ENCODE measurements at places on chromosomes 1 and 21.
A peak's percentile ranks its signal among the peaks of the same experiment; 100 is the strongest.

- DNase-seq: no peak
Observed at GRCh38 chr21:41199588-41199987, 31.6 kb downstream of the BACE2 start.

DNA sequence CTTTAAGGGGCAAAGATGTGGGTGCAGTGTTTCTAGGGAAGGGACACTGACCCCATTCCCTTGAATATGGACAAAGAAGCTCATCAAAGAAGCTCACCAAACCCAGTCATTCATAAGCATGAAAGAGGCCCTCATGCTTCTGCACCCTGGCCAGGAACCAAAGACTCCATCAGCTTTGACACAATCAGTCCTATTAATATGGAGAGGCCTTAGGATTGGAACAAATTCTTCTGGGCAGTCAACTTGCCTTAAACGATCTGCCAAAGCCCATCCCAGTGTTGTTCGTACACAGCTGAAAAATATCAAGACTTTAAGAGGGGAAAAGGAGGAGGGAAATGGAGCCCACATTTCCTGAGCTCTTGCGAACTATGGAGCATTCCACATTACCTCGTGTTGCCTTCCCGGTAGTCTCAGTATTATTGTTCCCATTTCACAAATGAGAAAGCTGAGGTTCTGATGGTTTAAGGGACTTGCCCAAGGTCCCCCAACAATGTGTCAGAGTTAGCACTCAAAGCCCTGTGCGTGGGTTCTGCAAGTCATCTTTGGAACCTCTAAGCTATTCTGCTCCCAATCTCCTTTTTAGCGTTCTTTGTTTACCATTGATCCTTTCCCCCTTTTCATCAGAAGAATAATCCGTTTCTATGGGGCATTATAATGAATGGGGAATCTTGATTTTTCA is 161.9 kb downstream of the ZBTB18 start:
- DNase-seq: no peak

DNA sequence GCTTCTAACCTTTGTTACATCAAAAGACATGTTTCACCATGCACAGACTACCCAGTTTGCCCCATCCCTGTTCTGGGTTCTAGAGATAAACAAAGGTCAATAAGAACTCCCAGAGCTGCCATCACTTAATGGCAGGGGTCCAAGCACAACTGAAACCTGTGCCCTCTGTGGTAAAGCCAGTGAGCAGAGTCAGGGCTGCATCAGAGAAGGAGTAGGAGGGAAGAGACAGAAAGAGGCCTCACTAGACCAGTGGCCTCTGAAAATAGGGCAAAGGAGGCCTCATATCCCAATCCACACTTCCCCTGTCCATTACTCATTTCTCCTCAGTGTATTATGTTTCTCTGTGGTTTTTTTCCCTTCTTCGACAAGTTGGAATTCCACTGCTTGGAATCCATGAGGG is 10.2 kb downstream of the ATP1A2 start:
- peak; percentile 22 for DNase-seq

DNA sequence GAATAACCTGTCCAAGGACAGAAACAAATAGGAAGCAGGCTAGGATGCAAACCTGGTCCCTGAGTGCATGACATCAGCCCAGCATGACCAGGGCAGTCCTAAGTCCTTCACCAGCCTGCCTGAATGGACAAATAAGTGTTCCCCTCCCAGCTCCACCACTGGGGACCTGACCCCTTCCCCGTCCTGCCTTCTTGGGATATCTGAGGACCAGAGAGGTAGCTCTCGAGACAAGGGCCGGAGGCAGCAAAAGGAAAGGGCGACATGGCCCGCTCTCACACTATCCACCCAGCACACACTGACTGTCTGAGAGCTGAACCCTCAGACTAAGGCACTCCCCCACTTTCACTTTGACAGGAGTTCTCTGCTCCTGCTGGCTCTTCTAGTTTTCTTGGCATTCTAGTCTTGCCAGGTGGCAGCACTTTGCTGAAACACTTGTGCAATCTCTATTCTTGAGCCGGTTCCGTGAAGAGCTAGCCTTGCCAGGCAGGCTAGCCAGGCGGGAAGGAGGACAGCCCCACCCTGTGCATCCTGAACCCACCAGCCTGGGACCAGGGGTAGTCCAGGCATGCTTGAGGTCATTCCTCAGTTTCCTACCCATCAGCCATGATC is 251.1 kb upstream of the RAB4A start:
- no peak for DNase-seq

- DNase-seq: no peak
Observed at GRCh38 chr1:113391649-113392271, 1.4 kb downstream of the MAGI3 start.

- DNase-seq: no peak
Observed at GRCh38 chr1:230120921-230121381, 53.9 kb downstream of the GALNT2 start.
